ENCODE measurements at places on chromosomes 3 and 15.
A peak's percentile ranks its signal among the peaks of the same experiment; 100 is the strongest.

- peak; percentile 69 for DNase-seq
These were observed at the start of gene SQOR for GRCh38 chr15:45634432-45635190. SQOR (plus strand) TSS chr15:45635029; CDS start chr15:45658924, 23,895 bp downstream.

DNA sequence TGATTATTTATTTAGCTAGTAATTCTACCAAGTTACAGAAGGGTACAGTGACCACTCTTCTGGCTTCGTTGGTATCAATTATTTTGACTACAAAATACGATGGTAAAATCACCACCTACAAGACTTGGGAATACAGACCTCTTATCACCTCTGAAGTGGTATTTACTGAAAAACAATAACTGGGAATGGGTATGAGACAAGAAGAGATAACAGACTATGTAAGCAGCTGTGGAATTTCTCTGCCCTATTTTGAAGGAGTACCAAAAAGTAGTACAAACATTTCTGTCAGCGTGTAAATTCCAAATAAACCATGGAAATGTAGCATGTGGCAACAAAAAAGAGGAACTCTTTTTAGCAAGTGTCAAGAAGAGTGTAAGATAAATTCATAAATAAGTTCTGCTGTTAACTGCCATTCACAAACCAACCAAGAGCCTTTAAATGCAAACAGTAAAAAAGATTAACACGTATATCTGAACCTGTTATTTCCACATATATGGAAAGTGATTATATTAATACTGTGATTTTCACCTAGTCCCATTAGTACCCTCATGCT is 77.0 kb upstream of the SLC12A8 start:
- no peak for DNase-seq

GRCh38 chr3:5296362-5296761 is 108.9 kb downstream of the EDEM1 start:
- no peak for DNase-seq

DNA sequence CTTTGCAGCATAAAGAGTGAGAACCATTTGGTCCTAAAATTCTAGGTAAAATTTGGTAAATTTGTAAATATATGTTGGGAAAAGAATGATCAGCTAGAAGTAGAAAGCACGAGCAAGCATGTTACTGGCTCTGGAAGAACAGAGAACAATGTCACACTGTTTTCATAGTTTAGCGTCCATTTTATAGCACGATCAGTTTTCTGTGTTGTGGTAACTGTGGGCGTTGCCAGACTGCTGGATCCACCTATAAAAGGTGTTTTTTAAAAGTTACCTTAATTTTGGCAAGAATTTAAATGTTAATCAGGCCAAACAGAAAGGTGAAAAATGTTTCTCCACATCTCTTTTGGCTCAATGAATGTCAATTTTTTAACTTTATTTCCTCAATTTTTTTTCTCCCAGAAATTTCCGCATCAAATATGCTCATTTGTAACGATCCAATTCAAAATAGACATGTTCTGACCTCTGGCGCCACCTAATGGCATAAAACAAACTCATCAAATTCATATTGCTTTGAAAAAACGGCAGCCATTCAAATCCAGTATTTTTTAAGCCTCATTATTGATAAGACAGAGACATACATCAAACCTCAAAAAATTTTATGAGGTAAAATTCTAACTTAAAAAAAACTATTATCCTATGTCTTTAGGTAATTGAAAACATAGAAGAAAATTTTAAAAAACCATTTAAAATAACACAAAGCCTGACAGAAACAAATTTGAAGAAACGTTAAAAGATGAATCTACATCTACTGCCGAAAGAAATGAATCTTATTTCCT is 5.5 kb upstream of the GP5 start:
- peak; percentile 76 for DNase-seq

DNA sequence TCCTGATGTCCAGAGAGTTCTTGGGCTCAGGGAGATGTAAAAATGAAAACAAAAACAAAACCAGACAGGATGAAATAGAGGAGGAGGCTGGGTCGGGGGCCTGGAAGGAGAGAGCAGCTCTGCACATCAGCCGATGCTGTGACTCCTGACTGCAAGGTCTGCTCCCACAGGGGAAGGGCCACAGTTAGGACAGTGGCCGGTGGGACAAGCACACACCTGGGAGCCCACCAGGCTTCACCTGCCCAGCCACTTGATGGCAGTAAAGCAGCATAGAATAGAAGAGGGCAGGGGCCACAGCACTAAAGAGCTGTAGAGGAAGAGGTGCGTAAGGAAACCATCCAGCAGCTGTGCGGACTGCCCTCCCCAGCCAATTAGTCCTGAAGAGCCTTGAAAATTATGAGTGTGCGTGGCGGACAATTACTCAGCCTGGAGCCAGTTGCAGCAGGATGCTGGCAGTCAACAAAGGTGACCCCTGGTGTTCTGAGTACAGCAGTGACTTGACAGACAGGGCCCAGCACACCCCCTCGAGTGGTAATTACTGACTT is 29.8 kb downstream of the ALS2CL start:
- peak; percentile 43 for DNase-seq

- DNase-seq, result no peak
These were observed 8.5 kb downstream of the IREB2 start for GRCh38 chr15:78446551-78446950.

DNA sequence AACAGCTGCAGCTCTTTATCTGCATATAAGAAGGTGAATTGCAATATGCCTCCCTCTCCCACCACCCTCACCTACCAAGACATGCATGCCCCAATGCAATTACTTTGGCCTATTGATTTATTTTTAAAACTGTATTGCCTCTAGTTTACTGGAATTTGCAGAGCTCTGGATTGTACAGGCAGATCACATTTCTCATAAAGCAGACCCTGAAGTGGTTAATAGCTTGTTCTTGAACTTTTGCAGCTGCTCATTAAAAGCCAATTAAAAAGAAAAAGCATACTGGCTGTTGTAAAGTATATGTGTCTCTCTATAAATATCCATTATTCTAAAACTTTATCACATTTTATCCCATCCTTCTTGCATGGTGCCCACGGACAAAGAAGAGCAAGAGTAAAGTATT is 221.5 kb upstream of the TOPAZ1 start:
- no peak for DNase-seq

DNA sequence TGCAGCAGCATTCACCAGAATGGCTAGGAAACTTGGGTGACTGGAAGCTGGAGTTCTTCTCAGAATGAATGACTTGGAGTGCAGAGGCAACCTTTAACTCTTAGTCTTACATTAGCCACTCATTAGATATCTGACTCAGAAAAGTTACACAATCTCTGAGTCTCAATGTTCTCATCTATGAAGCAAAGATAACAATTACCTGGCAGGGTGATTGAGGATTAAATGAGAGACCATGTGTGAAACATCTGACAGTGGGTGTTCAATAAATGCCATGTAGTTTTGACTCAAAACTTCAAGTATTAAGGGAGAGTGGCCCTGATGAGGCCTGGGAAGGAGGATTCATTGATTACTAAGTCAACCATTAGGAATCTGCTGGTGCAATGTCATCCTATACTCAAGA is 48.3 kb downstream of the MRPL3 start:
- DNase-seq, result no peak

- no peak for DNase-seq
These were observed 38.7 kb upstream of the ROBO2 start for GRCh38 chr3:77001062-77001701.

DNA sequence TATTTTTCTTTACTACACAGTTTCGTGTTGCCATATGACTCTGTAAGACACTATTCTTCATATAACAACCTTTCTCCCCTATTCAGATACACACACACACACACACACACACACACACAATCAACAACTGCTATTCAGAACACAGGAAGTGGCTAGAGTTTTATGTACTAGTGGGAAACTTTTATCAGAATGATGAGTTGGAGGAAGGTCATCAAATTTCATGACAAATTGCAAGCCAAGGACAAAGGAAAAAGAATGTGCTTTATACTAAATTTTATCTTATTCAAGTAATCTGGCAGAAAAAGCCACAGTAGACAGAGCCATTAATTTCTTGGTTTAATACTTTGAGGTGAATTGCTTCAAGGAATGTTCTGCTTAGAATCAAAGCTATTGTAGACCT is 899.8 kb downstream of the ROBO2 start:
- DNase-seq, result no peak

DNA sequence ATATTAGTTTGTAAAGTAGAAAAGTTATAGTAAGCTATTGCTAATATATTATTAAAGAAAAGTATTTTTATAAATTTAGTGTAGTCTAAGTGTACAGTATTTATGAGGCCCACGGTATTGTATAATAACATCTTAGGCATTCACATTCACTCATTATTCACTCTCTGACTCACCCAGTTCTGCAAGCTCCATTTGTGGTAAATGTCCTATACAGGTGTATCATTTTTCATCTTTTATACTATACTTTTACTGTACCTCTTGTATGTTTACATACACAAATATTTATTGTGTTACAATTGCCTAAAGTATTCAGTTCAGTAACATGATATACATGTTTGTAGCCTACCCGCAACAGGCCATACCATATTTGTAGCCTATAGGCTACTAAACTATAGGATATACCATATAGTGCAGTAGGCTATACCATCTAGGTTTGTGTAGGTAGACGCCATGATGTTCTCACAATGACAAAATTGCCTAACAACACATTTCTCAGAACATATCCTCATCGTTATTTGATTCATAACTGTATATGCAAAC is 246.8 kb upstream of the ALCAM start:
- DNase-seq, result no peak

DNA sequence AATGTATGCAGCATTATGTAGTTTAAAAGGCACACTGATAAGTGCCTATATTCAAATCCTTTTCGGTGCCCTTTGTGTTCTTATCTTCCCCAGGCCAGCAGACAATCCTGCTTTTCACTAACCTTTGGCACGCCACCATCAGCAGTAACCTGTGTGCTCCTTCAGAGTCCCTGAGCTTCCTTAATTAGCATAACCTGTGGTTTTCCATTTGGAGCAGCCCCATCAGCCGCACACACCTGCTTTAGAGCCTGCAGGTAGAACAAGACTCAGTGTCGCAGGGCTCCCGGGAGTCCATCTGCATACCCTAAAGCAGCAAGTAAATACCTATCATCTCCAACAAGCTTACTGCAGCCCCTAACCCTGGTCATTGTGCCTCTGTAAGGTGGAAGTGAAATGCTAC is 755.1 kb downstream of the ROBO2 start:
- DNase-seq, result peak; percentile 58

- DNase-seq, result peak; percentile 49
These were observed 37.2 kb upstream of the TMEM115 start for GRCh38 chr3:50396502-50396901.

GRCh38 chr3:21750080-21750696 is 822 bp downstream of the ZNF385D start:
- DNase-seq, result no peak

DNA sequence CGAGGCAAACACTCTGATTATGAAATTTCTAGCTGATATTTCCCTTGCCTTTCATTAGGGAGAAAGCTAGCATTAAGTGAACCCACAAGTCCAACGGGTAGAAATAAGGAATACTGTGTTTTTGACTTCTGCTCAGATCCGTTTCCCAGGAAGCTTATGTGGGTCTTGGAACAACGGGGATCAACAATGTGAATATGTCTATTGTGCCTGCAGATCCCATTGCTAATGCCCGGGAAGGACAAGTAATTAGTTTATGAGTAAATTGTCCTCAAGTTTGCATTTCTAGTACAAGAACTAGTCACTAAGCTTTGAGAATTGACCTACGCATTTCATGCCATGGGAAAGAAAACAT is 236.4 kb downstream of the UACA start:
- no peak for DNase-seq

- DNase-seq, result no peak
These were observed 2.6 kb downstream of the SI start for GRCh38 chr3:165075695-165076094.

GRCh38 chr3:72487078-72487765 is 361.0 kb downstream of the SHQ1 start:
- peak; percentile 90 for DNase-seq

- no peak for DNase-seq
These were observed 64.0 kb downstream of the KAT2B start for GRCh38 chr3:20104167-20104661.

- no peak for DNase-seq
These were observed 43.7 kb upstream of the TUBGCP5 start for GRCh38 chr15:23083115-23083514.

DNA sequence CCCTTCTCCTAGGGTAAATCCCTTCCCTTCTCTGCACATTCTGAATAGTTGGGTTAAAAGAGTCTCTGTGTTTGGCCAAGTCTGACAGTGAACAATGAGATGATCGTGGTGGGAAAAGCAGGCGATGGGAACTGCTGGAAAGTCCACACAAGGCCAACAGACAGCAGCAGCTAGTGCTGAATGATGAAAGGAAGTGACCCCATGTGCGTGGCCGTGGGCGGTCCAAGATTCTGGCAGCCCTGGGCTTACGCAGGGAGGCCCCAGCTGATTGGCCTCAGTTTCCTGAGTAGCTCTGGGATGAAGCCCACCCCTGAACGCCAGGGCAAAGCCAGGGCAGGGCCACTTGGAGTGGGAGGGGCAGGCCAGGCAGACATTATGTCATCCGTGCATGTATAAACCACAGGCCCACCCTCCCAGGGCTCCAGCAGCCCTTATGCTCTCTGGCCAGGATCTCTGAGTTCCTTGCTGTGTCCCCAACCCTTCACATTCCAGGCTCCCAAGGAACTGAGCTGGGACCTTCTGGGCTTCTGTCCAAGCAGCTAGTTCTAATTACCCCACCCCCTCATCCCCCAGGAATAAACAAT is 57.8 kb downstream of the CDC25A start:
- no peak for DNase-seq

GRCh38 chr3:120472121-120472844 is 21.5 kb upstream of the FSTL1 start:
- DNase-seq, result no peak

GRCh38 chr15:29682781-29683180 is 139.5 kb downstream of the TJP1 start:
- DNase-seq, result no peak

DNA sequence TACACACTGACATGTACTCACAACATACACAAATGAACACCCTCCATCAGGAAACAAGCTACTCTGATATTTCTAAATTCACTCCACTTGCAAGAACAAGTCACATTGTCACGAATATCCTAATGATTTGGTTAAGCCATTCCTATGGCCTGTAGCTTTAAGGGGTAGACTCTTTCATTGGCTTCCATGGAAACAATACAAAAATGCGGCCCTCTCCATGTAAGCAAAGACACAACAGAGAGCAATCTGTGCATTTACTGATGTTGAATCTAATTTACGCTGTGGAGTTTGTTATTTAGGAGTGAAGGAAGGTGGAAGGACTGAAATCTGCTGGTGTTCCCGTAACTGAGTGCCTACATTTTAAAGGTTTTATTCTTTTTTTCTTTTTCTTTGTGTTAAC is 114.5 kb downstream of the FMN1 start:
- no peak for DNase-seq

GRCh38 chr15:76376029-76376428 is 39.5 kb downstream of the ISL2 start:
- no peak for DNase-seq

DNA sequence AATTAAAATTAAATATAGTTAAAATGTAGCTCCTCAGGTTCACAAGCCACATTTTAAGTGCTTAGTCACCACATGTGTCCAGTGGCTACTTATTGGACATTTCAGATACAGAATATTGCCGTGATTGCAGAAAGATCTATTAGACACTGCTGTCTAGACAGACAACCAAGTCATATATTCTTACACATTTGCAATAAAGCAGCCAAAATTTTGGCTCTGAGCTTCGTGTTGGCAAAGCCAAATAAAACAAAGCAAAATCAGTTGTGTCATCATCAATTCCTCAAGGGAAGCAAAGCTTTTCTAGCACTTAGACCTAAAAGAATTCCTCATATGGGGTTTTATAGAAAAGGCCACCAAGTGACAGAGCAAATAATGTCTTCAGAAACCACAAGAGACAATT is 193.1 kb upstream of the LPP start:
- DNase-seq, result no peak

Measured in SW480 (cell line).